Osteocyte (in vitro differentiated cells): ENCODE measurements at places on chromosomes 5 and 9. TPM values are rescaled to one million over a fixed set of nuclear protein-coding genes. Genes with fewer than 3 reads are reported as not detected.

DNA sequence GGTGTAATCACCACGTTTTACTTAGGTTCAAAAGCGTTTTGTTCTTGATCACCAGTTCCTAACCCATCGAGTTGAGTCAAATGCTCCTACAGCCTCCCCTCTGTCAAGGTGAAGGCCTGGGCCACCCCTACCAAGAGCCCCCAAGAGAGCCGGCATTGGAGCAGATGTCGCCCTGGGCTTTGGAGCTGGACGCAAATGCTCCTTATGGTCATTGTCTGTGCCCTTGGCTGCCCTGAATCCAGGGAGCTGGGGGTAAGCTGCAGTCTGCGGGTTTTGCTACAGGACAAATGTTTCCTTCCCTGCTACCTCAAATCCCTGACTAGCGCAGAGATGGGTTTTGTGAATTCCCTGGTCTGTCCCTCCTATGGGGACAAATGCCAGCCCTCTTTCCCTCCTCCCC, 4.9 kb downstream of the RNF183 start:
- DNase-seq, result no peak
- no peak overlapping the region for H3K4me3 ChIP-seq
- no peaks in the 10 kb centered on the region for H3K4me1 ChIP-seq
- H3K27me3 ChIP-seq, result peaks cover 32% of the 10 kb centered on the region
- peaks cover 2% of the 10 kb centered on the region for H3K36me3 ChIP-seq

- no peak overlapping the region for H3K4me3 ChIP-seq
- H3K27ac ChIP-seq, result no peak overlapping the region
- no peaks in the 10 kb centered on the region for H3K4me1 ChIP-seq
- no peak for DNase-seq
- no peaks in the 10 kb centered on the region for H3K27me3 ChIP-seq
- no peaks in the 10 kb centered on the region for H3K36me3 ChIP-seq
Measured at GRCh38 chr5:156093024-156093423, 233.9 kb upstream of the SGCD start.

GRCh38 chr5:94266170-94266569, 352.2 kb downstream of the KIAA0825 start:
- H3K36me3 ChIP-seq, result peaks cover 5% of the 10 kb centered on the region
- no peak overlapping the region for H3K4me3 ChIP-seq
- no peak for DNase-seq
- no peaks in the 10 kb centered on the region for H3K27me3 ChIP-seq
- H3K4me1 ChIP-seq, result no peaks in the 10 kb centered on the region
- H3K27ac ChIP-seq, result no peak overlapping the region

DNA sequence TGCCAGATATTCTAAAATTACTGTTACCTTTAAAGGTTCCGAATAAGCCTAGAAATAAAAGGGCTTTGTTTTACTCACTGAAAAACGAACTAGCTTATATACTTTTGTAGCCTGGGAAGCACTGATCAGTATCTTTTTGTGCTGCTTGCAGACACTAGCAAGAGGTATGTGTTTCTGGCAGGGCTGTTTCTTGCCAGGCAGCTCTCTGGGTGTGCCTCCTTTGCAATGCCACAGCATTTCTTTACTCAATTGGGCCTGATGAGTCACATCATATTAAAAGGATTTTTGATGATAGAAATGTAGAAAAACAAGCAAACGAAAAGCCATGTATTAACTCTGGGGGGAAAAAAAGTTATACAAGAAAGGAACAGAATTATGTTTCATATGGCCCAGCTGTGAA, 35.6 kb downstream of the CD180 start:
- H3K27ac ChIP-seq, result peak overlapping the region; percentile 25
- no peak for DNase-seq
- no peak overlapping the region for H3K4me3 ChIP-seq
- peaks cover 15% of the 10 kb centered on the region for H3K4me1 ChIP-seq
- peaks cover 9% of the 10 kb centered on the region for H3K36me3 ChIP-seq
- H3K27me3 ChIP-seq, result no peaks in the 10 kb centered on the region

Gene NUTM2G
- 0.13 TPM in 1 of 2 replicates, not detected in the other for total RNA-seq

DNA sequence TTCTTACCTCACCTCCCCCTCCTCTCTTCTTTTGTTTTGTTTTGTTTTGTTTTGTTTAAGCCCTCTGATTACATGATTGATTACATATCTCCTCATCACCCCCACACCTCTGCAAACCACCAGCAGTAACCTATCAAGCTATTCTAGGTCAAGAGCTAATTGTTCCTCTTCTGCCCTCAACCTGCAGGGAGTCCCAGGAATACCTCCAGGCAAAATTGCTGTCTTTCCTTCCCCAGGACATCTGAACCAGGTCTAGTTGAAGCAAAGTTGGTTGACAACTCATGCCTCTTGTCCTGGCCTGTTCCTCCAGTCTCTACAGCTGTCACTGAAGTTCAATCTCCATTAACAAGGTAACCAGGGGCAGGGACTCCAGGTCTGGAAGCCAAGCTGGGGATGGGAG, 80.0 kb upstream of the PTGER4 start:
- no peaks in the 10 kb centered on the region for H3K27me3 ChIP-seq
- H3K4me1 ChIP-seq, result no peaks in the 10 kb centered on the region
- no peak overlapping the region for H3K27ac ChIP-seq
- no peak for DNase-seq
- H3K4me3 ChIP-seq, result no peak overlapping the region

Gene TEK
- total RNA-seq, result 1.3 and 1.6 TPM in 2 replicates

Gene GFI1B
- not detected in 2 replicates for total RNA-seq

DNA sequence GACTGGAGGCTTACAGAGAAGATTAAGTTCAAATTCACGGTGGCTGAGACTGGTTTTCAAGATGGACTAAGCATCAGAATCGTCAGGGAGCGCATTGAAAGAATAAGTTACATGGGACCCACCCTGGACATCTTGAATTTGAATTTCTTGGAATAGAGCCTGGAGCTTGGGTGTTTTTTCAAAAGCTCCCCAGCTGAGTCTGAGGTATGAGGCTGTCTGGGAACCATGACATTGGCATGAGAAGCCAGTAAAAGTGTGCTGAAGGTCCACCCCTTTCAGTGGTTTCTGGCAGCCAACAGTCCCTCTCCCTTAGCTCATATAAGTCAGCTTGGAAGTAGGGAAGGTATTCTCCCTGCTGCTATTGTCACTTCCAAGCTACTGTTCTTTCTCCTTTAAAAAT, 97.8 kb downstream of the MAST4 start:
- H3K4me3 ChIP-seq, result no peak overlapping the region
- peaks cover 2% of the 10 kb centered on the region for H3K4me1 ChIP-seq
- no peak overlapping the region for H3K27ac ChIP-seq
- DNase-seq, result no peak
- H3K27me3 ChIP-seq, result peaks cover 9% of the 10 kb centered on the region
- H3K36me3 ChIP-seq, result no peaks in the 10 kb centered on the region

DNA sequence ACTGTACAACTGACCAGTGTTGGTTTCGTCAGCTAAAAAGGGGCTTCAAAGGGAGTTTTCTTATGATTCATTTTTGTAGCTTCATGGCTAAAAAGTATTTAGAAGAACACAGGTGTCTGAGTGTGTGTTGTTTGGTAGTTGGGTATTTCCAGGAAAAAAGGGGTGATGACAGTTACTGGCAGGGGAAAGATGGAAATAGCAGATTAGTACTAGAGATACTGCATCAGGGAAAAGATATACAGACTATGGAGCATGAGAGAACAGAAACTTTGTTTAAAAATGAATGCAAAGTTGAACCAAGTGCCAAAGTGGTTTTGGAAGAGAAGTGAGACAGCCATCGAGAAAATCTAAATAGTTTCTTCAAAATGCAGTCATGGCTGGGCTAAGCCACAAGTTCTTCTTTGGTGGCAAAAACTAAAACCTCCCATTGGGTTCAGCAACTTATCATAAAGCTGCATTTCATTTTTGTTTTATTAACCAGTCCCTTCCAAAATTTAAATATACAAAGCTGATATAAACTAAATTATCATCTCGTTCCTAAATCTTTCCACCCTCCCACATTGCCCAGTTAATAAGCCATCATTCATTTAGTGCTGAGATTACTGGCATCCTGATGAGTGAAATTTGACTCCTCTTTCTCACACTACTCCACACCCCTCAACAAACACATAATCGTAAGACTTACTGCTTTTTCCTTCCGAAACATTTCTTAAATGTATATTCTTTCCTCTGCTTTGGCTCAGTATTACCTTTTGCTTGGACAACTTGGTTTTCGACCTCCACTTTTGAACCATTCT, 33.5 kb downstream of the ELL2 start:
- H3K27ac ChIP-seq, result peak overlapping the region; percentile 6
- peaks cover 15% of the 10 kb centered on the region for H3K36me3 ChIP-seq
- H3K4me1 ChIP-seq, result peaks cover 42% of the 10 kb centered on the region
- H3K4me3 ChIP-seq, result no peak overlapping the region
- H3K27me3 ChIP-seq, result no peaks in the 10 kb centered on the region
- DNase-seq, result no peak

Gene KIF24
- total RNA-seq, result 1.4 and 1.5 TPM in 2 replicates

GRCh38 chr9:85290019-85290418, 451.7 kb downstream of the AGTPBP1 start:
- H3K27ac ChIP-seq, result no peak overlapping the region
- no peak overlapping the region for H3K4me3 ChIP-seq
- H3K36me3 ChIP-seq, result no peaks in the 10 kb centered on the region
- no peak for DNase-seq
- peaks cover 10% of the 10 kb centered on the region for H3K27me3 ChIP-seq
- H3K4me1 ChIP-seq, result no peaks in the 10 kb centered on the region

GRCh38 chr5:5511904-5512416, 89.5 kb downstream of the ICE1 start:
- no peak overlapping the region for H3K4me3 ChIP-seq
- H3K36me3 ChIP-seq, result no peaks in the 10 kb centered on the region
- no peak for DNase-seq
- H3K4me1 ChIP-seq, result no peaks in the 10 kb centered on the region
- H3K27ac ChIP-seq, result no peak overlapping the region

DNA sequence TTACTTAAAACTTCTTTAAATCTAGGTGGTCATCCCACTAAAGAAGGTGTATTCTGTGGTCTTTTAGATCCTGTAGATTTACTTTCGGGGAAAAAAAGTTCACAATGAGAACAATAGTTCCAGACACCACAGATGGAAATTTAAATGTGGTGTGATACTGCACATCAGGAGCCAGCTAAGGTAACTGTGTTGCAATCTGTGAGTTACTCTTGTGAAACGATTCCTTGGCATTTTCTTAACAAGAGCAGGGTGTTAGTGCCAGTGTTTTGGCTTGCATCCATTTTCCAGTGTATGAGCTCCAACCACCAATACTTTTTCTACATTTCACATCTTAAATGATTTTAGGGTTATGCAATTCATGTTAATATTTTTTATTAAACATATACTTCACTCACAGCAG, 674.5 kb downstream of the CETN3 start:
- H3K27ac ChIP-seq, result no peak overlapping the region
- H3K27me3 ChIP-seq, result no peaks in the 10 kb centered on the region
- DNase-seq, result no peak
- no peaks in the 10 kb centered on the region for H3K36me3 ChIP-seq
- H3K4me1 ChIP-seq, result peaks cover 18% of the 10 kb centered on the region

Gene COL23A1
- not detected in 2 replicates for total RNA-seq

- no peak overlapping the region for H3K27ac ChIP-seq
- no peak overlapping the region for H3K4me3 ChIP-seq
- H3K27me3 ChIP-seq, result peaks cover 4% of the 10 kb centered on the region
- no peak for DNase-seq
Measured at GRCh38 chr5:167816864-167817263, 474.6 kb upstream of the WWC1 start.

DNA sequence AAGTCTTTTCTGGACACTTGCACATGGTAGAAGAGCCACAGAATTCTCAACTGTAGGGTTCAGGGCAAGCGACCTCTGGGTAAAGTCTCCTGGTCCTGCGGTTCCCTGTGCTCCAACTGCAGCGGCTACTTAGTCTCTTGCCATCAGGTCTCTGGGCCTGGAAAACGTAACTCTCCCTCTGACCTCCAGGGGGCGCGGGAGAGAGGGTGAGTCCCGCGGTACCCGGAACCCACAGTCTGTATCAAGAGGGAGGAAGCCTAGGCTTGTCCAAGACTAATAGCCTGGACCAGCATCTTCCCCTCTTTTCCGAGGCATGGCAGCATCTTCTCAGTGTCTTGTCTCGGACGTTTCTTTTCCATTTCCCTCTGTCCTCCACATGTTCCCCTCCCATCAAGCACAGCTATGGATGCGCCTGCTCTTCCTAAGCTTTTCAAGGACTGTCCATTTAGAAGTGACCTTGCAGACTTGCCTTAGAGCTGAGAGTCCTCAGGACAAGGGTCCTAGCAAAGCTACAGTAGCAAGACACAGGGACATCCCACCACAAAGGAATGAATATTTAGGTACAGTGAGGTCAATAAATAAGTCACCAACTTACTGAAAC, 59.3 kb downstream of the FSTL4 start:
- no peaks in the 10 kb centered on the region for H3K4me1 ChIP-seq
- H3K27ac ChIP-seq, result no peak overlapping the region
- no peaks in the 10 kb centered on the region for H3K36me3 ChIP-seq
- no peak for DNase-seq

DNA sequence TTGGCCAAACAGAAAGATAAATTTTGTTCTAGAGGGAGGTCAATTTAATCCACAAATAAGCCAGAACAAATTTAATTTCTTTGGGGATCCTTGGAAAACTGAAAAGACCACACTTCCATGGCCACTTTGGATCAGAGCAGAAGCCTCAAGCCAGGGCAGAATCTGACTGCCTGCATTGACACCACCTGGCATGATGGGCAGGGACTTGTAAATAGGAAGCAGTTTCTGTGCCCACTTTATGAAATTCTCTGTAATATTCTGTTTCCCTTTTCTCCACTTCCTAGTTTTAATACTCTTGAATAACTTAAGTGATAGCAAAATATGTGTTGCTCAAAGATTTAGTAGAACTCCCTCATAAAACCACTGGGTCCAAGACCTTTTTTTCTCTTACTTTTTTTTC, 6.7 kb upstream of the TMEM252 start:
- no peak overlapping the region for H3K4me3 ChIP-seq
- no peaks in the 10 kb centered on the region for H3K27me3 ChIP-seq
- no peak for DNase-seq

Gene TEX48
- not detected in 2 replicates for total RNA-seq

GRCh38 chr5:134411228-134411545, 494 bp downstream of the CDKN2AIPNL start:
- peak overlapping the region; percentile 59 for H3K27ac ChIP-seq
- H3K4me1 ChIP-seq, result peaks cover 15% of the 10 kb centered on the region
- H3K4me3 ChIP-seq, result peak overlapping the region; percentile 91
- H3K36me3 ChIP-seq, result no peaks in the 10 kb centered on the region

GRCh38 chr5:138264183-138264582, 10.2 kb downstream of the GFRA3 start:
- DNase-seq, result no peak
- no peaks in the 10 kb centered on the region for H3K36me3 ChIP-seq
- no peaks in the 10 kb centered on the region for H3K4me1 ChIP-seq

DNA sequence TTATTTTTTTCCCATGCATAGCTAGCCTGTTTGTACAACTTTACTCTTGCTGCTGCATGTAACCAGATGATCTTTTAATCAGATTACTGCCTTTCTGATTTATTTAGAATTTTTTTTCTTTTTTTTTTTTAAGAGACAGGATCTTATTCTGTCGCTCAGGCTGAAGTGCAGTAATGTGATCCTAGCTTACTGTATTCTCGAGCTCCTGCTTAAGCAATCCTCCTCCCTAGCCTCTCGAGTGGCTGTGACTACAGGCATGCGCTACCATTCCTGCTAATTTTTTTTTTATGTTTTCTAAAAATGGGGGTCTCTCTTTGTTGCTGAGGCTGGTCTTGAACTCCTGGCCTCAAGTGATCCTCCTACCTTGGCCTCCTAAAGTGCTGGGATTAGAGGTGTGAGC, 9.6 kb downstream of the DCP2 start:
- peaks cover 23% of the 10 kb centered on the region for H3K4me1 ChIP-seq
- no peak overlapping the region for H3K4me3 ChIP-seq
- H3K36me3 ChIP-seq, result peaks cover 19% of the 10 kb centered on the region
- no peak overlapping the region for H3K27ac ChIP-seq

- H3K36me3 ChIP-seq, result no peaks in the 10 kb centered on the region
- no peak for DNase-seq
Measured at GRCh38 chr5:17212996-17213395, 4.4 kb upstream of the BASP1 start.

Gene CDX1
- total RNA-seq, result 0.71 and 1.0 TPM in 2 replicates
